ENCODE measurements at places on chromosomes 3 and 15.

DNA sequence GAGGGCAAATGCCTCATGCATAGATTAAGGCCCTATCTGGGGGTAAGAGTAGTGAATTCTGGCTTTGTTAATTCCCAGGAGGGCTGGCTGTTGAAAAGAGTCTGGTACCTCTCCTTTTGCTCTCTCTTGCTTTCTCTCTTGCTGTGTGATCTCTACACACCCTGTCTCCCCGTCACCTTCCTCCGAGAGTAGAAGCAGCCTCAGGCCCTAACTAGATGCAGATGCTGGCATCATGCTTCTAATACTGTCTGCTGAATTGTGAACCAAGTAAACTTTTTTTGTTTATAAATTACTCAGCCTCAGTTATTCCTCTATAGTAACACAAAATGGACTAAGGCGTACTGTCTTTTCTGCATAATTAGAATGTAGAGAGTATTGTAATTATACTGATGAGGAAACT lies 908.1 kb downstream of the DIPK2A start:
- no peak for DNase-seq

GRCh38 chr3:169083163-169083562 lies 580.3 kb downstream of the MECOM start:
- no peak for DNase-seq

GRCh38 chr15:33912326-33912725 lies 56.0 kb upstream of the CHRM5 start:
- DNase-seq, result no peak

- DNase-seq, result no peak
Observed at GRCh38 chr15:31387479-31388118, 61.0 kb downstream of the KLF13 start.
